Frontal cortex (tissue), 4 donors: ENCODE measurements at places on chromosomes 11 and 22. TPM values are rescaled to one million over a fixed set of nuclear protein-coding genes. Genes with fewer than 3 reads are reported as not detected.

DNA sequence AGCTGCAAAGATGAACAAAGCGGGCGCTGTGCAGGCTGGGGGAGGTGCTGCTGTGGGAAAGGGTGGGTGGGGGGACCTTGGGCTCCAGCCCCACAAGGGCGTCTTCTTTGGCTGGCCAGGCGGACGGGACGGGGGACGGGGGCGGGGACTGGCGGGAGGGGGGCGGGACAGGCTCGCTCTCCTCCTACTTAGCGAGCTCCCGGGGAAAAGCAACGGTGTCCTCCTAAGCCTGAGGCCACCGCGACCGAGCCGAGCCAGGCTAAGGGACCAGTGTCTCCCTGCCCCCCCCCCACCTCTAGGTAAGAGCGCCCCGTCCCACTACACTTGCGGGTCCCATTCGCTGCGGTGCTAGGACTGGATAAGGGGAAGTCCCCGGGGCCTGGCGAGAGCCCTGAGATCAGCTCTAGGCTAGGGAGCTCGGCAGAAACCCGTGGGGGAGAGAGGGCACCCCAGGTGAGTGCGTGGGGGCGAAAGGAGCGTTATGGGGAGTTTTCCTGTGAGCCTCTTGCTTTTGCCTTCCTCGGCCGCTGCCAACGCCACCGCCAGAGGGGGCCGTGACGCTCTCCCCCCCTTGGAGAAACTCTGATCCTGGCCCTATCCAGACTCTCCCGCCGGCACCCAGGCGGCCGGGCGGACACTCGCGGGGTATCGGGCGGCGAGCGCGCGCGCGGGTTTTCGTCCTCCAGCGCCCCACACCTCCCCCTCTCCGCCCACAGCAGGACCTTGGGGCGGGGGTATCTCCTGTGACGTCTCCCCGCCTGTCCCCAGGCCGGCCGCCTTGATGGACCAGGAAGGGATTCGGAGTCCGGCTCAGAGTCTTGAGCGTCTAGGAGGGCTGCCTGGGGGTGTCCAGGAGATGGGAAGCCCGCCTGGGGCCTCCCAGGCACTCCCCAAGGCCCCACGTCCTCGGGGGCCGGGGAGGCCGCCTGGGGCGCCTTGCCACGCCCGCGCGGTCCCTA, at the start of gene PHLDB1:
Gene PHLDB1, plus strand, starts transcription at position 215 of the 959 bp plus-strand sequence. CDS start 6,222 bp downstream, outside the sequence.
- peak; percentile 70 for DNase-seq

GRCh38 chr11:116170526-116171120, 602.2 kb downstream of the BUD13 start:
- no peak for DNase-seq

Gene PDE2A
- 63.2 TPM for total RNA-seq

DNA sequence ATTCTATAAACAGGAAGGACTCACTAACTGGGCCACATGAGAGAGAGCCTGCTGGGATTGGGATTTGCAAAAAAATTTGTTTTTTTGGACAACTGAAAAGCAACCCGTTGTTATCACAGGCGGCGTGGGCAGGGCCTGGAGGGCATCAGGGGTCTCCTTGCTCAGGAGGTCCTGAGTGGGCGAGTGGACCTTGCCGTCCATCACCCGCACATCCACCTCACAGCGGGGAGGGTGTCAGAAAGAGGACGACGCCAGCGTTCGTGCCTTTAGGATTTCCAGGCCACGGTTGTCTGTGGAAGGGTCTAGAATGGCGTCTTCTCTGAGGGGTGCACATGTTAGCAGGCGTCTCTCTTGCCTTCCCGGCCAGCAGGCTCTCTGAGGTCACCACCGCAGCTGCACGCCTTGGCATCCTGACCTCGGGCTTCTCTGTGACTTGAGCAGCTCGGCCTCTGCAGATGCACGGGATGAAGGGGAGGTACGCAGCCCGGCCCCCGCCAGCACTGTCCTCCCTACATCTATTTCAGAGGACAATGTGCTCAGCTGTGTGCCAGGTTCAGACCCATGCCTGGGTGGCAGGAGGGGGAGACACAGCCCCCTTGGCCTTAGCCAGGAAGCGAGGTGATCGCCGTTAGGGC, 749.5 kb downstream of the BRD1 start:
- no peak for DNase-seq

Gene MISFA
- 1.2 TPM for total RNA-seq

GRCh38 chr22:31346733-31347250, 646 bp upstream of the PATZ1 start:
- no peak for DNase-seq

GRCh38 chr11:15229069-15229468, 114.3 kb downstream of the INSC start:
- DNase-seq: no peak

DNA sequence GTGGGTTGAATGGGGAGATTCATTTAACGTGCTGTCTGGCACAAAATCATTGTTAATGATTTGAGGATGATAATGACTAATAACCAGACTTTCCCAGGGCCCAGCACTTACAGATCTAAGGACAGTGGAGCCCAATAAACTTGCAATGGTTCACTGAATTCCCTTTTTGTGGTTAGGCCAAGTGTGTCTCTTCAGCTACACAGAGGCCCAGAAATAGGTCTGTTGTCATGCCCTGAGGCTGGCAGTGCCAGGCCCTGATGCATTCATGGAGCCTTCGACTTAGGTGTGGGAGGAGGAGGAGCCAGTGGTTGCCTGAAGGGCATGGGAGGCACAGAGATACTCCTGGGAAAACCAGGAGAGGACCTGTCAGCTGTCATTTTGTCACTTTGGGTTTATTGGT, 56.1 kb downstream of the KIAA1671 start:
- no peak for DNase-seq

DNA sequence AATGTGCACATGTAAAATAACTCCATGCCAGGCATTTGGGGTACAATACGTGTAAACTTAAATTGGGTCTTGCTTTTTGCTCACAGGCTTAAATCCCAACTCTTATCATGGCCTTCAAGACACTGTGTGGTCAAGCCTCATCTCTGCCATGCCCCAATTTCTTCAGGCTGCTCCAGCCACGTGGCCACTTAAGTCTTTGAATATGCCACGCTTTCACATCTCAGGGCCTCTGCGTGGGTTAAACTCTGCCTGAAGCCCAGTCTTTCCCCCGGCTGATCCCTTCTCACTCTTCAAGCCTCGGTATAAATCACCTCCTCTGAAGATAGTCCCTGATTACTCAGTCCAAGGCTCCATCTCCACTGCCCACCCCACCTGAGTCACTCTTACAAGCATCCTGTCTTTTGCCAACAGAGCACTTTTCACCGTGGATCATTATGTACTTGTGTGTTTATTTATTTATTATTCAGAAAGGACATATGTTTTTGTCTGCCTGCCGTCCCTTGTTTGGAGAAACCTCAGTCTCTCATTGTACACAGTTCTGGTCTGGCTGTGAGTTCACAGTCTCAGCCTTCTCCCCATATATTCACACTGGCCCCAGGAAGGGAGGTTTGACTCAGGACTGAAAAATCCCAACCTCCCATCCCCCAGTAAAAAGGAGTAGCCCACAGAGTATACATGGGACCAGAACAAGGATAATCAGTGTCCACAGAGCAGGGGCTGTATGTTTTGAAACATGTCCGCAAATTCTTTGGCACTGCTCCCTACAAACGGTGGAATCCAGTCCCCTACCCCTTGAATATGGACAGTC, 344.7 kb downstream of the MN1 start:
- DNase-seq: no peak

- DNase-seq: no peak
These were observed at the start of gene GSC2 for GRCh38 chr22:19149991-19150390. Gene GSC2, minus strand, starts transcription at chr22:19150292. Its CDS starts 9 bp downstream, at chr22:19150283.

Gene TRIM66
- 2.9 TPM for total RNA-seq

Gene P2RY6
- under 0.01 TPM for total RNA-seq

DNA sequence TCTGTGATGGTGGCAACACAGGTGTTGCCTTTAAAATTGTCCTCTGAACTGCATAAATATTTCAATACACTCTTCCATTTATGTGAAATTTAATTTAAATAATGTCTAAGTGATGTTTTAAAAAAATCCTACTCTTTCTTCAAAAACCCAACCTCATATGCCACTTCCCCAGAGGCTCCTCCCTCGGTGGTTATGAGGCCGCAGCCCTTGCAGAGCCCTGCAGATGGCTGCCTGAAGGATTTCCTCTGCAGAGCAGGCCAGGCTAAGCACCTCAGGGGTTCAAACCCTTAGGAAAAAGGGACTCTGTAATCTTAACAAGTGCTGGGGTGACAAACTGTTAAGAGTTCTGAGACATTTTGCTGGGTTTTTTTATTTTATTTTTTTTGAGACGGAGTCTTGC, 25.2 kb downstream of the MORC2 start:
- no peak for DNase-seq

Gene TMEM151A
- total RNA-seq: 9.0 TPM

DNA sequence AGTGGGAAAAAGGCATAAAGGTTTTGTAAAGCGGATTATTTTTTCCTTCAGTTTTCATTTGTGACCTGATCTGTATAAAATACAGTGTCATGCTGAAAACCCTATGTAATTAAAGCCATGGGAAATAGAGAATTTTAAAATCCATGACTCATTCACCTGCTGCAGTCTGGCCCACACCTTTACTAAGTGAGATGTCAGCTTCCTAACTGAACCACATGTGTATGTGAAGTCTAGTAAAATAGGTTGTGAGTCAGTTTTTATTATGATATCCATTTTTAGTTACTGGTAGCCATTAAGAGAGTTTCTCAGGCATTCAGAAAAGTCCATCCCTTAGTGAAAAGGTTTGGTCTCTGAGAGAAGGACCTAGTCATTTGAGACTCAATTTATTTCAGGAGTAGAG, 60.9 kb downstream of the TRIM44 start:
- DNase-seq: no peak

DNA sequence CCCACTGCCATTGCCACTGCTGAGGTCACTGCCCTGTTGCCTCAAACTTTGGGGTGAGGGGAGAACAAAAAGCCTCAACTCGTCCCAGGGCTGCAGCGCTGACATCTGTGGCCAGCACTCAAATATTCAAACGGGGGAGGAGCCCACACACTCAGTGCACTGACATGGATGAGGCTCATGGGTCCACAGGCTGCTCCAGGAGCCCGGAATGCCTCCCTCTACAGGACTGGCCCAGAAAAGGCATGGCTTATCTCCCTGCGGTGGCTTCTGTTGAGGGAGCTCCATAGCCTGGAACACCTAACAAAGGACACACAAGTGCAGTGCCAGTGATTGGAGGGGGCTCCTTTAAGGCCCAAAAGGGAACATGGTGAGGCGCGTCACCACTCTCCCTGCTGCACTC, 341.1 kb upstream of the LUZP2 start:
- DNase-seq: no peak

DNA sequence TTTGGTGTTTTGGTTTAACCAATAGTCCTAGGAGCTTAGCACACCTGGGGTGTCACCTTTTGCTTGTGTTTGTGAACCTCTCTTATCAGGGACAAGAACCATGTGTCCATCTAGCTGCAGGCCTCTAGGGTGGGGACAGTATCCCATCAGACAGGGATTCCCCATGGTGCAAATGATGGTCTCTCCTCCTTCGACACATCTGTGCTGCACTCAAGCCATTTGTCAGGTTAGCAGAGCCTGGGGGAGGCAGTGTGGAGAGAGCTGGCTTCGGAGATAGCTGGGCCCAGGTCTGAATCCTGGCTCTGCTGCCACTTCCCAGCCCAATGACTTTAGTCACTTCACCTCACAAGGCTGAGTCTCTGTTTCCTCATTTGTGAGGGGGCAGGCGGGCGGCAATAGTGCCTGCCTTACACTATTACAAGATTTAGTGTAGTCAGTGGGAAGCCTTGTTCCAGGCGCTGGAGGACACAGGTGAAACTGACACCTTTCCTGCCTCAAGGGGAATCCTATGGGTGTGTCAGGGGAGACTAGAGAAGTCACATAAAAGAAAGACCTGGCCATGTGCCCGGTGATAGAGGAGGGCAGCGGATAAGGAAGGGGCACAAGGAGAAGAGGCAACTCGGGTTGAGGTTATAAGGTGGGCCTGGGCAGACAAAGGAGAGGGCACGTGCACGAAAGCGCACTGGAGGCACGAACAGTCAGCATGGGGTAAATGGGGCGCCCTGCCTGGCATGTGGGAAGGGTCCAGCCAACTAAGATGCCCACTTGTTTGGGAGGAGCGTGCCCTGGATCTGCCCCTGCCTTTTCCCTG, 12.6 kb downstream of the KLHL35 start:
- DNase-seq: no peak

- no peak for DNase-seq
These were observed 7.1 kb upstream of the MUC6 start for GRCh38 chr11:1043563-1044096.

Gene DDTL
- 3.7 TPM for total RNA-seq

Gene ANO1
- 0.41 TPM for total RNA-seq

DNA sequence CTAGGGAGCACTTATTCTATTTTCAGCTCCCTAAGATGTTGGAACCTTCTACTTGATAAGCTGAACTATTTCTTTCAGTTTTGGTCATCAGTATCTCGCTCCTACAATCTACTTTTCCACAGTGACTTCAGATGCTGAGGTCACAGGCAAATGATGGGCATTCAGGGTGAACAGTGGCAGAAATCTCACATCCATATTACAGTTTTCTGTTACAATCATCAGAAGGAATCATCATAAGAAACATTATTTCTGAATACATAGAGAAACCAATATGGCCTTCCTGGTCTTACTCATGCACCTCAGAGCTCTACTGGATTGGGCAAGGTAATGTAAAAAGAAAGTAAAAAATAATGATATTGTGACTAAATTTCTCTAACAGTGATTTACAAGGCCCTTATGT, 39.4 kb upstream of the DDI1 start:
- no peak for DNase-seq

DNA sequence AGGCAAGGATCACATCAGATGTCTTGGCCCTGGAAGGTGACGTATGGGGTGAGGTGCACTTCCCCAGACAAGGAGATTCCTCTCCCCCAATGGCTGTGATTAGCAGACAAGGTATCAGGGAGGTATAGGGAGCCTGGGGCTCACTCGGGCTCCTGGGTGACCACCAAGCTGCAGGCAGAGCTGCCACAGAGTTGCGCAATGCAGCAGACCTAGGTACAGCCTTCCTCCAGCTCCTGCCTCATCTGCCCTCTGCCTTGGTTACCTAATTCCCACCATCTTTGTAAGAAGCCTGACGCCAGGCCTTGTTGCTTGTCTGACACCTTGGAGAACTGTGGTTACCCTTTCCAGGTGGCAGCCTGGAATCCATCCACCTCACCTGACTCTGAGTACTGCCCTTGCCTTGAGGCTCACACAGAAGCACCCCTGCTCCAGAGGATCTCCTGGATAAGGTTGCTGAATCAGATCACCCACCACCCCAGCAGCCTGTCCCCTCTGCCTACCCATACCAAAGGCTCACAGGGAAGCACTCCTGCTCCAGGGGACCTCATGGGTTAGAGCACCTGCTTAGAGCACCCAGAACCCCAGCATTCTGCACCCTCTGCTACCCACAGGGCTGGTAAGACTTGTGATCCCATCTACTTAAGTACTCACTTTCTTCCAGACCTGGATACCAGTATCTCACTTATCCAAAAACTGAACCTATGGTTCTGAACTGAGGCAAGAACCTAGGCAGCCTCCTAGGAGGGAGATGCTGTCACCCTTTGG, 40.4 kb downstream of the GAB4 start:
- no peak for DNase-seq
